CD8-positive, alpha-beta T cell (primary cell): ENCODE measurements at places on chromosomes 16 and 17. TPM values are rescaled to one million over a fixed set of nuclear protein-coding genes. Genes with fewer than 3 reads are reported as not detected.

CTRB2 gene
- total RNA-seq = not detected

AXIN2 gene
- total RNA-seq = 20.9 TPM

ITGAL gene
- 187 TPM for total RNA-seq

ZNF423 gene
- not detected for total RNA-seq

- no peak for DNase-seq
These were observed 34.8 kb upstream of the ADAMTS18 start for GRCh38 chr16:77469634-77470033.

DNA sequence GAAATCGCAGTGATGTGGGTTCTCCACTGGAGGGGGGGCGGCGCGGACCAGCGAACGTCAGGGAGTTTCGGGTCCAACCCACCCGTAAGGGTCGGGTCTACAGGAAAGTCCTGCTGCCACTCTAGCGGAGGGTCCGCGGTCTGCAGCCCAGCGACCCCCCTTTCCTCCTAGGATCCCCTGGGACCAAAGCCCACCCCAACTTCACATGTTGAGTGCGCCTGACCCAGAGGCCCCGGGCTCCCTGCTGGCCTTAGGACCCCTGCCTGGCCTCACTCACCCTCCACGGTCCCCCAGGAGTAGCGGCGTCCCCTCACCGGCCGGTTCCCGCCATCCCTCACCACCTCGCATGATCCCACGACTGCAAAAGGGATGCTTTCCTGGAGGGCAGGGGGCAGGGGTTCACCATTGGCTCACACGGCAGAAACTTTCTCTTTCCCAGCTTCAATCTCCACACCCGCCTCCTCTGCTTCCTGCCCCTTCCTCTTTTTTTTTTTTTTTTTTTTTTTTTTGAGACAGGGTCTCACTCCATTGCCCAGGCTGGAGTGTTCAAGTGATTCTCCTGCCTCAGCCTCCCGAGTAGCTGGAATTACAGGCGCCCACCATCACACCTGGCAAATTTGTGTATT lies 3.1 kb downstream of the SEPTIN1 start:
- DNase-seq = no peak

DNA sequence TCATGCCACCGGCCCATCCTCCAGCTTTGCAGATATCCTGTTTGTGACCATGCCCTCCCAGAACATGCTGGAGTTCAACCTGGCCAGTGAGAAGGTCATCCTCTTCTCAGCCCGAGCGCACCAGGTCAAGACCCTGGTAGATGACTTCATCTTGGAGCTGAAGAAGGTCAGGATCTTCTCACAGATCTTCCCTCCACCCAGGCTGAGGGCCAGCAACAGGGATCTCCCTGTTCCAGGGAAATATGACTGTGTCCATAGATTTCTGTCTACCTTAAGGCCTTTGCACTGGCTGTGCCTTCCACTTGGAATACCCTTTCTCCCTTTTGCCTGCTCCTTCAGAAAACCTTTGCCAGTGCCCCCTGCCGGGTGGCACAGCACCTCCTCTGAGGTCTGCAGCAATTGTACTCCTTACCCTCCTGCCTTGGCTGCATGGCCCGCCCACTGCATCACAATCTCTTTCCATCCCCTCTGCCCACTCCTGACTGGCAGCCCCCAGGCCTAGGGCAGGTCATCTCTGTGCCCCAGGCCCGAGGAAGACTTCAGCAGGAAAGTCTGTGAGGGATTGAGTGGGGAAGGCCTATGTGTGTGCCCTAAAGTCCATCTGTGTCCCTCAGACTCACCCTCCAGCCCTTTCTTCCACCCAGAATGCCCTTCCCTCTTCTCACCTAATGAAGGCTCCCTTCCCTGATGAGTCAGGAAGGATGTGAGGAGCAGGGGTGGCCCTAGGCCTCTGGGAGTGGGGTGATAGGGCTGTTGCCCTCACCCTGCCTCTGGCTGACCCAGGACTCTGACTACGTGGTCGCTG lies 27.3 kb upstream of the ALKBH5 start:
- no peak for DNase-seq
